Activated CD4-positive, CD25-positive, alpha-beta regulatory T cell (primary cell): ENCODE measurements at places on chromosomes 5 and 9.

GRCh38 chr5:2295476-2295875 is 412.8 kb upstream of the IRX4 start:
- DNase-seq, result no peak

DNA sequence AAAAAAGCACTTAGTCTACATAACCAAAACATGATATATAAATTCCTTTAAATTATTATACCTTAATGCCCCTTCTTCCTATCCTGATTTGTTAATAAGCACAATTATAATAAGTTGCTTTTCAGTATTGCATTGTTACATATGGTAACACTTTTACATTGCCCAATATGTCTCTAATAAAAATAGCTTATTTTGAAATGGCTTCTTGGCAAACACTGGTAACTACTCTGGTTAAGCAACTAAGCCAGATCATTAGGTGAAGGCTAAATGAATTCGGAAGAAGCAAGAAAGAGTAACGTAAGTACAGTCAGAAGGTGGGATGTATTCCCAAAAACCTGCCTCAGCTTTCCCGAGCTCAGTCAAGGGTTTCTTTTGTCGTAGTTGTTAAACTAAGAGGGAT is 85.3 kb downstream of the TTC39B start:
- DNase-seq, result no peak

DNA sequence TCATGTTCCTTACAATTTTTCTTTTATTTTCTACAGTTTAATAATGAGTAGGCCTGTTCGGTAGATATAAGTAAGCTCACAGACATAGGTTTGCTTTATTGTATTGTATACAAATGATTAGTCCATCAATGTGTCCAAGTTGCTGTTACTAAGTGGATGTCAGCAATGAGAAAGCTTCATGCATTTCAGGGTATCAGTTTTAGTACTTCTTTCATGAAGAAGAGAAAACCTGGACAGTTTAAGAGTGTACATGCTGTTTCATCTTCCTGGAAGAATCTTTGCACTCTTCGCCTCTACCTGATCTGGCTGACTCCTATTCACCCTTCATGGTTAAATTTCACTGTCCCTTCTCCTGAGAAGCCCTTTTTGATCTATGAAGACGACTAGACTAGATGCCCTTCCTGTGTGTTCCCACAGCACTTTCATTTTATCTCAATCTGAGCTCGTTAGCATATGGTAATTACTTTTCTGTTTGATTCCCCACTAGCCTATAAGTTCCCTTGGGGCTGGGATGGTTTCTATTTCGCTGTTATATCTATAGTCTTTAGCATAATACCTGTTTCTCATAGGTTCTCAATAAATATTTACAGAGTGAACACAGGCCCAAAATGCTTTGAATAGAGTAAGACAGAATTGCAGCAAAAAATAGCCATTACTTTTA is 70.7 kb downstream of the CETN3 start:
- no peak for DNase-seq

DNA sequence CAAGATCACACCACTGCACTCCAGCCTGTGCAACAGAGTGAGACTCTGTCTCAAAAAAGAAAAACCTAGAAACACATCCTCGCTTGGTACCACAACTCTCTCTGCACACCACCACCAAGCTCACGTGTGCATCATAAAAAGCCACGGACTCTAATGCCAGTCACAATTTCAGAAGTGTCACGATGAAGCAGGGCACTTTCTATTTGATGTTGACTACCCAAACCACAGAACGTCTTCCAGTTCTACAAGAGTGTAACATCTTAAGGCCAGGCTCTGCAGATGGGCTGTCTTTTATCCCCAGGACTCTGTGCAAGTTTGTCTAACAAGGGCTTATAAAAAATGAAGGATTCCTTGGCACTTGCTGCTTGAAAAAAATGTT is 22.9 kb downstream of the GFPT2 start:
- DNase-seq, result no peak

DNA sequence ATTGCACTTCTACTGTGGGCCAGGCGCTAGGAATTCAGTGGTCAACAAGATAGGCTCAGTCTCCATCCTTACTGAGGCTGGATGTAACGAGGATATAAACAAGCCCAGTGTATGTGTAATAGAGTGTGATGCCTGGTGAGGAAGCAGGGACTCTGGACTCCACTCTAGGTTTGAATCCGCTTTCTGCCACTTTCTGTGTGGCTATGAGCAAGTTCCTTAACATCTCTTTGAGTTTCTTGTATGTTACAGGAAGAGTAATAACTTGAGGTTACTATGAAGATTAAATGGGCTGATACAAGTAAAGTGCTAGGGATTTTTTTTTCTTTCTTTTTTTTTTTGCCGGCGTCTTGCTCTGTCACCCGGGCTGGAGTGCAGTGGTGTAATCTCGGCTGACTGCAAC is 12.4 kb downstream of the DOCK2 start:
- no peak for DNase-seq

DNA sequence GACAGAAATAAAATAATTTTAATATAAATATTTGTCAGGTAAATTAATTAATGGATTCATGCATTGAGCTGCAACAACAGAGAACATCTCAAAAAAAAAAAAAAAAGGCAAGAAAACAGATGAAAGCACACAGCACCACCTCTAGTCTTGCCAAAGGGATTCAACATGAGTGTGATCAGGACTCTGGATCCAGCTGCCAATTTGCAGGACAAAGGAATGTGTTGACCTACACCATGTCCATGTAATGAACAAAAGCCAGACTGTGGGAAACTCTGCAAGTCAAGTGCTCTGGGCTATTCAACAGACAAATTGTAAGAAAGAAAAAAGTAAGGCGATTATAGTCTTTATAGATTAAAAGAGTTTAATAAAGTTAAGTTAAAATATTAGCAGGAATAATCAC is 769.3 kb downstream of the TLR4 start:
- no peak for DNase-seq

DNA sequence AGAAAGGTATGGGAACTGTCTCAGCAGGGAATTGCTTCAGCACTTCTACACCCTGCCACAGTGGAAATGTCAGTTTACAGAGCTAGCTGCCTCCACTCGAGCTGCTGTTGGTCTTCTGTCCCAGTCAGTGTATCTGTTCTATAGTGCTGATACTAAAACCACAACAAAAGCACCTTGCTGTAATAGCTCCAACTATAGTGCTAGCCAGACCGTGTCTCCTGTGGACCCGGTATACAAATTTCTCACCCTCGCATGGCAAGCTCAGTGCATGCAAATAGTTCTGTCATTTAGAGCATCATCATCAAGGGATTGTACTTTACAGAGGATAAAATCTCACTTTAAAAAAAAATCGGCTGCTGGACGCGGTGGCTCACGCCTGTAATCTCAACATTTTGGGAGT is 51.5 kb upstream of the IQGAP2 start:
- no peak for DNase-seq

- no peak for DNase-seq
These were observed 26.6 kb downstream of the DUSP1 start for GRCh38 chr5:172744123-172745104.

- no peak for DNase-seq
These were observed 93.1 kb upstream of the TBCA start for GRCh38 chr5:77869116-77869798.

DNA sequence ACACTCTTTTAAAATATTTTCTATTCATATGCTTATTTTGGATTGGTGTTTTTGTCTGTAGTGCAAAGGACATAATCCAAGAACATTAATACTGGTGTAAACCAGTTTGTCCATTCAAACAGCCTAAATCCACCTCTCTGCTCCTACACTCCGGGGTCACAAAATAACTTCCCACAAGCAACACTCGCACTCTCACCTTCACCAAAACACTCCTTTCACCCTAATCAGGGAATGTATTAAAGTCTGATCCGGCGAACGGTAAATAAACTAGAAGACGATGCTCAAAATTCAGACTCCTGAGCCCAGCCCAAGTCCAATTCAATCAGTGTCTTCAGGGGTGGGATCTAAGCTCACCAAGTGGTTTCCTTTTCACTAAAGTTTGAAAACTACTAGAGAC is 649 bp downstream of the AP3B1 start:
- no peak for DNase-seq

DNA sequence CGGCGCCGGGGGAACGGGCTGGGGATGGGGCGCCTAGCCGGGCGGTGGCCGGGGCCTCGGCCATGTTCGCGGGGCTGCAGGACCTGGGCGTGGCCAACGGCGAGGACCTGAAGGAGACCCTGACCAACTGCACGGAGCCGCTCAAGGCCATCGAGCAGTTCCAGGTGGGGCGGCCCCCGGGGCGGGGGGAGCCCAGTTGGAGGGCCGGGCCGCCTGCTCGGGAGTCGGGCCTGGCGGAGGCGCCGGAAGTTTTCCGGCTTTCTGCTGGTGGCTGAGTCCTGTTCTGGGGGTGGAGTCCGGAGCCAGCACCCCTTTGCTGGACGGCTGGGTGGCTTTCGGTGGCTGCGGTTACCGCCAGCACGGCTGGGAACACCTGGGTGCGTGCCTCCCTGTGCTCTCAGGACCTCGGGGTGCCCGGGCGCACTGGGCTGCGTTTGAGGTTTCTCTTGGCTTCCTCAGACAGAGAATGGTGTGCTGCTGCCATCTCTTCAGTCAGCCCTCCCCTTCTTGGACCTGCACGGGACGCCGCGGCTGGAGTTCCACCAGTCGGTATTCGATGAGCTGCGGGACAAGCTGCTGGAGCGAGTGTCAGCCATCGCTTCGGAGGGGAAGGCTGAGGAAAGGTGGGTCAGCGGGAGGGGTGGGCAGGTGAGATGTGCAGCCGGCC is 454 bp downstream of the NELFB start:
- DNase-seq, result no peak
